ENCODE measurements at places on chromosomes 4 and X.

GRCh38 chr4:54392479-54392878 lies 163.4 kb downstream of the PDGFRA start:
- DNase-seq, result no peak

DNA sequence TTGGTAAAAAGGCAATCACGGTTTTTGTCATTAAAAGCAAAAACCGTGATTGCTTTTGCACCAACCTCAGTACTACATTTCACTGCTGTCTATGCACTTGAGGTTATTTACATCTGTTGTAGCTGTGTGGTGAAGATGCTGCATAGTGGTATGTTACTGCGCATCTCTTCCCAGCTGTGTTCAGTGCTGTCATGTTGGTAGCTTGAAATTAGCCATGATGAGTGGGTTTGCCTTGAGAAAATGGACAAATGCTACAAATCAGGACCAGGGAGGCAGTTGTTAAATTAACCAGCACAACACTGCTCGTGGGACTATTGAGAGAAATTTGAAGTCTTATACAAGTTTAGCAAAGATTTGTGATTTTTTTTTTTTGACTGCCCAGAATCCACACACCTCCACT lies 2.2 kb upstream of the SMIM43 start:
- DNase-seq, result no peak

DNA sequence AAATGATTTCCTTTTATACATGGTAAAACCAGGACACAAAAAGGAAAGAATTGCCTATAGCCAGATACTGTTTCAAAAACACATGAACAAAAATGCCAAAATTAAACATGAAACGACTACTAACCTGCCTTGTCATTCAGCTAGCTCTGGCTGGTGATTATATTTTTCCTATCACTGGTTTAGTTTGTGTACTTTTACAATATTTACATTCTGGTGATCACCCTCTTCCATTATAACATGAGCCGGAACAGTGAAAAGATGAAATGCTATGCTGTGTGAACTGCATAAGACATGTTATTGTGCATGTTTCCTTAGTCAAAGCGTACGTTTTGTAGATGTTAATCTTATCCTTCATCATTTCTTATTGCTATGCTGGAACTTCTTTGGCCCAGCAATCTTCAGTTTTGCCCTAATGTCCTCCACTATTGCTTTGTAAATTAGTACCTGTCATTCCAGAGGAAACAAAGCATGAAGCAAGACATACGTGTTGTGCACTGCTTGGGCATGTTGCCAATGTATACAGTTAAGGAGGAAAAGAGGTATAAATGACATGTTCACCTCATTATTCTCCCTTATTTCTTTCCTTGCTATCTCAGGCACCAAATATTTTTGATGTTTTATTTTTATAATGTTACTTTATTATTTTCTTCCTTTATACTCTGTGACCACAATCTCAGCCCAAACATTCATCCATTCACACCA lies 386.3 kb downstream of the ARHGAP24 start:
- DNase-seq, result no peak

DNA sequence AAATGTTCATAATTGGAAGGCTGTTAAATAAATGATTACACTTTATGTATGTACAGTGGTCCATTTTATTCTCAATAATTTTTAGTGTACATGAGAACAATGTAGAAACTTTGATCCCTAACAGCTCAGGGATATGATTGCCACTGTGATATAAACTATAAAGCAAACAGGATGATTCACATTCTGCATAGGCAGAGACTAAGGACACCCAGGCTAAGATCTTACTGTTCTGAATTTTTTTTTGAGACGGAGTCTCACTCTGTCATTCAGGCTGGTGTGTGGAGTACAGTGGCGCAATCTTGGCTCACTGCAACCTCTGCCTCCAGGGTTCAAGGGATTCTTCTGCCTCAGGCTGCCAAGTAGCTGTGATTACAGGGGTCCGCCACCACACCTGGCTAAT lies 186.6 kb downstream of the PDGFC start:
- DNase-seq, result no peak

GRCh38 chrX:149540621-149541520 lies at the start of gene EOLA1:
TSS of gene EOLA1 (plus strand) at chrX:149541012. CDS start at chrX:149545631, 4,619 bp downstream.
- peak; percentile 90 for DNase-seq

DNA sequence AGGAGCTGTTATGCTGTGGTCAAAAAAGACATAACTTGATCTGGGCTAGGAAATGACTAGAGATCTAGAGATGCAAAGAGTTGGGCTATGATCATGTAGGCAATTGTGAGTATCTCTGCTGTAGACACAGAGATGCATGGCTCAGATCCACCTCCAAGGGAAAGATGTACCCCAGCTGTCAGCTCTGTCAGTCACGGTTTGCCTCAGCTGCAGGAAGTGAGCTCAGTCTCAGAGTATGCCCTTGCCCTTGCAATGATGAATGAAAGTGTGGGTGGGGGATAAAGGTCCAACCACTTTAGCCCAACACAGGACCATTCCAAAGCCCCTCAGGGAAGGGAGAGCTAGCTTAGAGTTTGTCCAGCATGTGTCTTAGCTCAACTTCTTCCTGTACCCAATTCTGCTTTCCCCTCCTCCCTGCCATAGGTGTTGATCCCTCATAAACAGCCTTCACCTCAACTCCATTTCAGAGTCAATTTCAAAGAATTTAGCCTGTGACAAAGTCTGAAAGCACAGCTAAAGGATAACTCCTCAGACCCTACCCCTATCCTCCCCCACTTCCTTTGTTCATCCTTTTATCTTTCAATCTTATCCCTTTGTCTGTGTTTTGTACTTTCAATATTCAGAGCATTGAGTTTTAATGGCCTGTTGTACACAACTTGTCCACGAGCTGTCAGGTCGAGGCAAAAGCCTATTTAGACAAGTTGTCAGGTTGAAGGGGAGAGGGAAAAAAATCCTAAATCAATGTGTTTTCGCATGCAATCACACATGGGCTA lies 90.6 kb downstream of the MID1IP1 start:
- no peak for DNase-seq

DNA sequence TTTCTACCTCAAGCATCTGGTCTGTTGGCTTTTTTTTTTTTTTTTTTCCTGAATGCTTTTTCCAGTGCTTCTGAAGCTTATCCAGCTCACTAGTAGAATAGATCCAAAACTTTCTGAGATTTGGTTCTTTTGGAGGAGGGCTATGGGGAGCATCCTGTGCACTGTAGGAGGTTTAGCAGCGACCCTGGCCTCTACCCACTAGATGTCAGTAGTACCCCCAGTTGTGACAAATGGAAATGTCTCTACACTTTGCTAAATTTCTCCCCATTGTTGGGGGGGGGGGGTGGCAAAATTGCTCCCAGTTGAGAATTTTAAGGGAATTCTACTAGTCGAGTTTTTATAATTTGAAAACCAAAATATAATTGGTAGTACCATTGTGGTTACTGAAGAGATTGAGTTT lies 23.0 kb upstream of the PPA2 start:
- no peak for DNase-seq

DNA sequence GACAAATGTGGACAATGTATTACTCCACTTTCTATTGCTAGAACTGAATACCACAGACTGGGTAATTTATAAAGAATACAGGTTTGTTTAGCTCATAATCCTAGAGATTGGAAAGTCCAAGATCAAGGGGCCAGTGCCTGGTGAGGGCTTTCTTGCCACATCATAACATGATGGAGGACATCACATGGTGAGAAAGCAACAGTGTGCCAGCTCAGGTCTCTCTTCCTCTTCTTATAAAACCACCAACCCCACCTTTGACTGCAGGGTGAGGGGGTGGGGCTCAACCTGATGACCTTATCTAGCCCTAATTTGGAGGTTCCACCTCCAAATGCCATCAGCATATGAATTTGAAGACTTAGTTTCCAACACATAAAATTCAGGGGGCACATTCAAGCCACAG lies 105.7 kb upstream of the CXorf66 start:
- no peak for DNase-seq

GRCh38 chrX:2679534-2680485 lies 11.3 kb upstream of the CD99 start:
- DNase-seq, result no peak

GRCh38 chrX:113726466-113726865 lies 857.4 kb upstream of the HTR2C start:
- no peak for DNase-seq

- DNase-seq, result peak; percentile 3
Observed at GRCh38 chr4:174764105-174764729, 64.8 kb downstream of the GLRA3 start.

- no peak for DNase-seq
Observed at GRCh38 chr4:88320780-88321373, 36.5 kb upstream of the PPM1K start.

GRCh38 chrX:13252726-13253125 lies 67.1 kb downstream of the ATXN3L start:
- no peak for DNase-seq

DNA sequence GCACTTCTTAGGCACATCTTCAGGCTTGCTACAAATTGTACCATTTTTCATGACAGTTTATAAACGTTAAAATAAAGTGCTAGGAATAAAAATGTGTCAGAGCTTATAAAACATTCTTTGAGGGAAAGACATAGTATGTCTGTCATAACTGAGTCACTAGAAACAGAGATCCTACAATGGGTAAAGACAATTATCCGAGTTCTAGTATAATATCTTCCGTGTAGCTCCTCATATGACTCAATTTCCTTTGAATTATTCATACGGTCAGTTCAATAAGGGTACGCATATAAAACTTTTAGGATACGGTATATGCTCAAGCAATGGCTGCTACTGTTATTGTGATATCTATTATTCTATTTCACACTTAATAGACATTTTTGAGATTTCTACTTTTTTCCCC lies 349.1 kb downstream of the PCDH10 start:
- DNase-seq, result no peak

DNA sequence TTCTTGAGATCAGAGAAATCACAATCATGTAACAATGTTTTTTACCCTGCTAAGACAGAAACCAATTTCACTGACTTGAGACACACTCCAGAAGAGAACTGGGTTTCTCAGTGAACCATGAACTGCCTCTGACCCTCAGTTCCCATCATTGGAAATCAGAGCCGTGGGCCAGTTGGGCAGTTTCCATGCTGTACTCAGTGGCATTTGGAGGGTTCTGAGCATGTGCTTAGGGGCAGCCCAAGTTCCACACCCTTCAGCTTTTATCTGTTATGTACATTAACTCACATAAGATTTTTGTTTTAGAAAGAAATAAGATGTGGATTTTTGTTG lies 77.9 kb downstream of the BTC start:
- DNase-seq, result no peak

DNA sequence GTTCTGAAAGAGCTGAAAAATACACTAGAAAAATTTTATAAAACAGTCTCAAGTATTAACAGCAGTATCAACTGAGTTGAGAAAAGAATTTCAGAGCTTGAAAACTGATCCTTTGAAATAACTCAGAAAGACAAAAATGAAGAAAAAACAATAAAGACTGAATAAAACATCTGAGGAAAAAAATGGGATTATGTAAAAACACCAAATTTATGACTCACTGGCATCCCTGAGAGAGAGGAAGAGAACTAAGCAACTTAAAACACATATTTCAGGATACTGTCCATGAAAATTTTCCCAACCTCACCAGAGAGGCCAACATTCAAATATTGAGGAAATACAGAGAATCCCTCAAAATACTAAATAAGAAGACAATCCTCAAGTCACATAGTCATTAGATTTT lies 22.9 kb downstream of the PABPC4L start:
- DNase-seq, result no peak

DNA sequence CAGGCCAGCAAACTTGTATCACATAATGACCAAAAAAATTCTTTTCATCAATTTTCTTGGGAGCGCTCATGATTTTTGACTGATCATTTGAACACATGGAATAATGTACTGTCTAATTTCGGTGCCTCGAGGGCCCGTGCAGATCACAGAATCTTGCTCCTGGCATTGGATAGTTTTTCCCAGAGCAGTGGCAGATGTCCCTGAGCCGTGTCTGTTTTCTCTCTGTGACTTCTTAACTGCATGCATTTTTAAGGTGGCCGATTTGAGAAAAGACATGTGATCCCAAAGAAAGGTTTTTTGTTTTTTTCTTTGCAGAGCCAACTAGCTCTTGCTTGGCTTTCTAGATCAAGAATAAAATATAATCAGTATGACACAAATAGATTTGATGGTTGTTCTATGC lies 19.7 kb downstream of the GPRIN3 start:
- no peak for DNase-seq

DNA sequence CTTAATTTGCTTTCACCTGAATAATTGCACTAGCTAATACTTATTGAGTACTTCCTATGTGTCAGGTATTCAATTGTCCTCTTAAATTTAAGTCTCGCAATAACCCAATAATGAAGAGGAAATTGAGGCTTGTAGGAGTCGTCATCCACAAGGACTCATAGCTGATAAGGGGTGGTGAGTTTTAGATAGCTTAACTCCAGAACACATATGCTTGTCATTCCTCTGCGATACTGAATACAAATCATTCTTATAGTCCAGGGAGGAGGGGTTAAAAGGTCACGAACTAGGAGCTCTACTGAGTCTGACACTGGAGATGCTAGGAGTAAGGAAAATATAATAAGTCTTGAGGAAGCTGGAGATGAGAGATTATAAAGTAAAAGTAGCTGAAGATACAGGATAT lies 1.4 kb upstream of the PACRGL start:
- DNase-seq, result no peak

- no peak for DNase-seq
Observed at GRCh38 chr4:80226094-80226493, 28.8 kb downstream of the PRDM8 start.

DNA sequence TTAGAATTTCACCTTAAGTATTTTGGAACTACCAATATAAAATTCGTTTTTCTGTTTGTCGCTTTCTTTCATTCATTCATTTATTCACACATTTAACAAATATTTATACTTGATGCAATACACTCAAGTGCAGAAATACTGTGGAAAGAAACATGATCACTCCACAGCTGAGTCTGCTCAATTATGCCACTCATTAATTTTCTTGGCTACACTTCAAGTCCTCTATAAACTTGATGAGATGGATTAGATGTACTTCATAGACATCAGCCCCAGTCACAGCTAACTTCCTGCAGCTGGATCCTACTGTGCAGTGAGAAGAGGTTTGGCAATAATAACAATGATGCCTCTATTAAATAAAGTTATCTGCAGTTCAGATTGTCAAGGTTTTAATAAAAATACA lies 208.1 kb downstream of the PDGFC start:
- peak; percentile 43 for DNase-seq

DNA sequence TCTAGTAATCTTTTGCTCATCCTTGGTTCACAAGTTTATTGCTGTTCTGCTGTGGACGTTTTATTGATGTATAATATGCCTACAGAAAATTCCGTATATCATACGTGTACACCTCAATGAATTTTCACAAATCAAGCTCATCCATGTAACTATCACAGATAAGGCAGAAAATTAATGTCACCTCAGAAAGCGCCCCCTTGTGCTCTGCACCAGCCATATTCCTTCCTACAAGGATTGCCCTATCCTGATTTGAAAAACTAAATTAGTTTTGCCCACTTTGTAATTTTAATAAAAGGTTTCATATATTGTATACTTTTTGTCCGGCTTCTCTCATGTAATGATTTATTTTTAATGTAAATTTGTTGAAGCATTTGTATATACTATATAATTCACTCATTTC lies 390.8 kb downstream of the ADGRL3 start:
- no peak for DNase-seq

DNA sequence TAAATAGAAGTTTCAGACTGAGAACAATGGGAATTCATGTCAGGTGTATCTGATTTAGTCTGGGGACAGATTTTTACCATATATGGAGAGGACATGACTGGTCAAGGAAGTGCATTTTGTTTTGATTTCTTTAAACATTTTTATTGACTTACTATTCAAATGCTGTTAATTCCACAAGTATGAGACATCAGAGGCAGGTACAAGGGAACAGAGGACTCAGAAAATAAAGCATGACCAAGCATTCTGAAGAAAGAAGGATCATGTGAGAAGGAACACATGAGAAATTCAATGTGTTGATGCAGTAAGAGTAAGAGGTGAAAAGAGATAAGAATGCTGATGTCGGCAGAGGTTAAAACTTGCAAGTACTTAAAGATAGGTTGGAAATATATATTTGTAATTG lies 1452.6 kb downstream of the PCDH7 start:
- DNase-seq, result no peak

All from NCI-H1694 (cell line).